ENCODE measurements at places on chromosomes 1 and 21.

DNA sequence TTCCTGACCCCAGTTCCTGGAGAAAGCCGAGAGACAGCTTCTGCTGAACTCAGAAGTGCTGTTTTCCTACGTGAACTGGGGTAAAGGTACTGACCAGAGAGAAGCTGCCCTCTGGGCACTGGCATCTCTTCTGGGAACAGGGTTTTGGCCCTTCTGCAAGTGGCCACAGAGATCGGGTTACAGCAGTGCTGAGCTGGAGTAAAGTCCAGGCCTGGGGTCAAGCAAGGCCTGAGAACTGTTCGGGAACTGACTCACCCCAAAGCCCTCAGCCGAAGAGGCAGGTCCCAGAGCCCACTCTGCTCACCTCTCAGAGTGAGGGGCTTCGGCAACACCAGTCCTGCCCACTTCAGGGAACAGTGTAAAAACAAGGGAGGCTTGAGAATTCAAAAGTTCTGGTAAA lies 177.2 kb upstream of the RUNX1 start:
- no peak for ATAC-seq

DNA sequence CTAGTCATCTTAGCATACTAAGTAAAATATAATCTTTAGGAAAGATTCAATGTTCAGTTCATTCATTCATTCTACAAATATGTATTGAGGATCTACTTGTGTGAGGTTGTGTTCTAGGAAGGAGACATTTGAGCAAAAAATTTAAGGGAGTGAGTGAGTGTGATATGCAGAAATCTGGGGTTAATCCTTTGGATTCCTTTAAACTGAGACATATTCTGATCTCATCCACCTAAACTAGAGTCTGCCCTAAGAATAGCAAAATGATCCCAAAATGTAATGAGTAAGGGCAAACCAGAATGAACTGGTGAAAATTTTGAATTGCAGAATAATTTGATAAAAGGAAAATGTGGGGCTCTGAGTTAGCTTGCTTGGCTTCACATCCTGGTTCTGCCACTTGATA lies 8.6 kb downstream of the UBE2U start:
- ATAC-seq, result no peak

- no peak for ATAC-seq
Measured at GRCh38 chr1:36924282-36924811, 110.0 kb downstream of the GRIK3 start.

- no peak for ATAC-seq
Measured at GRCh38 chr1:62209931-62210595, 15.4 kb downstream of the L1TD1 start.

- ATAC-seq, result no peak
Measured at GRCh38 chr1:2330035-2330434, 61.3 kb downstream of the MORN1 start.

Measured in gastroesophageal sphincter (tissue), 4 donors.